A549 (cell line): ENCODE measurements at places on chromosomes 16 and 17. TPM values are rescaled to one million over a fixed set of nuclear protein-coding genes. Genes with fewer than 3 reads are reported as not detected.
A peak's percentile ranks its signal among the peaks of the same experiment; 100 is the strongest.

DNA sequence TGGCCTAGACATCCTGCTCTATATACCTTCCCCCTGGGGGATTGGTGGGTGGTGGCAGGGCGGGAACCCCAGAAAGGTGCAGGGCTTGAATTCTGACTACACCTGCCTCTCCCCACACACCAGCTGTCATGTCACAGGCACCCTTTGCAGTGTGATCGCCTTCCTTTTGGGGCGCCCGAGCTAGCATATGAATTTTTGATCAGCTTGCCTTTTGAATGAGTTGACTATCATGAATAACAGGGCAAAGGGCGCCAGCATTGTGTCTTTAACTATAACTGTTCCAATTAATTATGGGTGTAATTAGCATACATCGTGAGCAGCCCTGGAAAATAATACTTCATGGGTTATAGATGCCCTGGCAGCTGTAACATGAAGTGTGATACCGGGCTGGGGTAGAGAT, 72.7 kb downstream of the CYLD start:
- DNase-seq: no peak

GRCh38 chr16:27747946-27748345, 198.0 kb downstream of the KATNIP start:
- no peak for DNase-seq

GRCh38 chr16:84056933-84057332, 14.3 kb upstream of the SLC38A8 start:
- DNase-seq: no peak

DNA sequence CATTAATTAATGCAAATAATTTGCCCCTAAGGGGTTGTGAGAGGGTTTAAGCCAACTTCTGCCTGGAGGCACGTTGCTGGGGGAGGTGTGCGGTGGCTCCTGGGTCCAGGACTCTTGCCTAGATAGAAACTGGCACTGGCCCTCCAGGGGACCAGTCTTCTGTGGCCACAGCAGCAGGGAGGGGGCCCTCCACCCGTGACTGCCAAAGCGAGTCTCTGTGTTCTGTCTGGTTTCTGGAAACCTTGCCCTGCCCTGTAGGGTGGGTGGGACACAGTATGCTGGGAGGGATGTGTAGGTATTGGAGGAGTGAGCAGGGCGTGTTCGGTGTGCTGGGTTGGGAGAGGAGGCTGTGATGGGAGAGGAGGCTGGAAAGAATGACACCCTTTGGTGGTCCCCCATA, 78.8 kb downstream of the TBC1D16 start:
- no peak for DNase-seq

GRCh38 chr16:57042157-57043111, 49.9 kb upstream of the CPNE2 start:
- DNase-seq: no peak

DNA sequence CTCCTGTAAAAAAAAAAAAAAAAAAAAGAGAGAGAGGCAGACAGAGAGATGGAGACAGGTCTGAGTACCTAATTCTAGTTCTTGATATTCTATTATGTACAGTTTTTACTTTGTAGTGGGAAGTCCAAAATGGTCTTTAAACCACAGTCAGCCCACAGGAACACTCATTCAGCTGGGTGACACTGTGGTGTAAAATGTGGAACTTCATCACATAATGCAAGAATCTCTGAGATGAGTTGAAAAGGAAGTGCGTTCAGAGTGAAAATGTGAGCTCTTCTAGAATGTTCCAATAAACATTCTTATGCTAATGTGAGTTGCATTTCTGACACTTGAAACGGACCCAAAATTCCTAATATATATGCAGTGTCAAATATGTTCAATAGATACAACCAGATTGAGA, 972.1 kb downstream of the CDH11 start:
- no peak for DNase-seq

DNA sequence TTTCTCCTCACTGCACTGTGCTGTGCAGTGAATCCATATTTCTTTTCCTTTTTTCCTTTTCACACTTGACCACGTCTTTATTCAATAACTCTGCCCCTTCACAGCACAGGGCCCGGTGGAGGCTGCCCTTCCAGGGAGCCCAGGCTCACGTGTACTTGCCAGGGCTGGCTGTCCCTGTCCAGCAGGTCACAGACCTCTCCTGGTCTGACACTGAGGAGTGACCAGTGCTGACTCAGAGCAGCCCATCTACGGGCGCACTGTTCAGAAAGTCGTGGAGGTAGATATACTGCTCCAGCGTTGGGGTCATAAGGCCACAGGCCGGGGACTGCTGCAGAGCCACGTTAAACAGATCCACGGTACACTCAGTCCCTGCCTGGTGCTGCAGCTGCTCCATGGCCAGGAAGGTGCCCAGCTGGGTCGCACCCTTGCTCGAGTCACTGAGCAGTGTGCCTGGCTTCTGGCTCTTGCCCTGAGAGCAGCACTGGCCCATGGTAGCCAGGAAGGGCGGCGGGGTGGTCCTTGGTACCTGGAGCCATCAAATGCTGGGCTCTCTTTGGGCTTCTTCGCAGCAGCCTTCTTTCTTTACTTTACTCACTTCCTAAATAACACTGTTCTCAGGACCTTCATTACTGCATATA, 531.7 kb downstream of the CDH13 start:
- no peak for DNase-seq

GRCh38 chr17:73711184-73711583, 66.9 kb upstream of the SDK2 start:
- DNase-seq: no peak

- no peak for DNase-seq
These were observed 21.3 kb downstream of the CHD9NB start for GRCh38 chr16:53031323-53031942.

DNA sequence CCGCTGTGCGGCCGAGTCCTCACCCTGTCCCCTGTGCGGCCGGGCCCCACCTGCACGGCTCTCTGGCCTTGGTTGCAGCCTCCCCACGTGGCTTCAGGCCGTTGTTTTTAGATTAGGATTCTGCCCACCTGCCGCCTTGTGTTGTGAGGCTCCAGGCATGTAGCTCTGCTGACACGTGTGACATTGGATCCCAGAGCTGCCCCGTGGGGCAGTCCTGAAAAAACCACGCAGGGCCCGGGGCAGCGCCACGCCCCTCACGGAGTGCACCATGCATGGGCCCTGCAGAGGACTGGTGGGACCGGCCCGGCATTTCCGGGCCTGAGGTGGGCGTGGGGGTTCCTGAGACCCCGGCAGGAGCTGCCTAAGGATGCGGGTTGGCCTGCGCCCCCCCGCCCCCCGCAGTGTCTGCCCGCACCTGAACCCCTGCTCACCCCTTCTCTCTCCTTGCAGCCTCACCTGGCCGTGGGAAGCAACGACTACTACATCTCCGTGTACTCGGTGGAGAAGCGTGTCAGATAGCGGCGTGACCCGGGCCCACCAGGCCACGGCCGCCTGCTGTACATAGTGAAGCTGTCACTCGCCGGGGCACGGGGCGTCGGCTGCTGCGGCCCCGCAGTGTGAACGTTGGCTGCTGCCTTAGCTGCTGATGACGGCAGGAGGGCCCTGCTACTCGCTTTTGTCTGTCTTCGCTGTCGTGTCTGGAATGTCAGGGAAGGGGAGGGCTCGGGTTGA, 27.7 kb upstream of the CHMP6 start:
- no peak for DNase-seq

DNA sequence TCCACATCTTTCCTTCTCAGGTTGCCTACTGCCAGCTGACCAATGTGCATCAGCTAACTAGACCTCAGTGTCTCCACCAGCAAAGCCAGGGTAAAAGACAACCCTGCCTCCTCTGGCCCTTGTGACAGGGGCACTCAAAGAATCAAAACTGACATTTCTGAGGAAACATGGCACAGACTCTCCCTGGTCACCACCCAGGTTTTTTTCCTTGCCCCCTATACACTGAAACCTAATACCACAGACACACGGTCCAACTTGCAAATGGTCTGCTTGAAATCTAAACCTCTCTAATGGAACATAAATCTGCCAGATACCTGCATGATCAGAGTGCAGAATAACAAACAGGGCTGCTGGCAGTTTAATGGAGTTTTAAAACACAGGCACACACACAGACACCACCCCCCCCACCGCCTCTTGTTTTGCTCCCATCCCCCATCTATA, 19.5 kb upstream of the CORO6 start:
- no peak for DNase-seq

DNA sequence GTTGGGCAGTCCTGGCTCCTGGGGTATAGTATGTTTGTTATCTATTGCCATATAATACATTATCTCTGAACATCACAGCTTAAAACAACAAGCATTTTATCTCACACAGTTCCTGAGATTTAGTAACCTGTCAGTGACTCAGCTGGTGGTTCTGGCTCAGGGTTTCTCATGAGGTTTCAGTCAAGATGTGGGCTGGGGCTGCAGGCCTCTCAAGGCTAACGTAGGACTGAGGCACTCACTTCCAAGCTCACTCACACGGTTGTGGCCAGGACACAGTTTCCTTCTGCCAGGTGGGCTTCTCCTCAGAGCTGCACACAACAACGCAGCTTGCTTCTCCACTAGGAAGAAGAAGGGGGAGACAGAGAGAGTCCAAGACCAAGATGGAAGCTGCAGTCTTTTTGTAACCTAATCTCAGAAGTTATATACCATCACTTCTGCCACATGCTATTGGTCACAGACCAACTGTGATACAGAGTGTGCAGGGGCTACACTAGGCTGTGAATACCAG, 10.3 kb upstream of the MED13 start:
- DNase-seq: no peak

DNA sequence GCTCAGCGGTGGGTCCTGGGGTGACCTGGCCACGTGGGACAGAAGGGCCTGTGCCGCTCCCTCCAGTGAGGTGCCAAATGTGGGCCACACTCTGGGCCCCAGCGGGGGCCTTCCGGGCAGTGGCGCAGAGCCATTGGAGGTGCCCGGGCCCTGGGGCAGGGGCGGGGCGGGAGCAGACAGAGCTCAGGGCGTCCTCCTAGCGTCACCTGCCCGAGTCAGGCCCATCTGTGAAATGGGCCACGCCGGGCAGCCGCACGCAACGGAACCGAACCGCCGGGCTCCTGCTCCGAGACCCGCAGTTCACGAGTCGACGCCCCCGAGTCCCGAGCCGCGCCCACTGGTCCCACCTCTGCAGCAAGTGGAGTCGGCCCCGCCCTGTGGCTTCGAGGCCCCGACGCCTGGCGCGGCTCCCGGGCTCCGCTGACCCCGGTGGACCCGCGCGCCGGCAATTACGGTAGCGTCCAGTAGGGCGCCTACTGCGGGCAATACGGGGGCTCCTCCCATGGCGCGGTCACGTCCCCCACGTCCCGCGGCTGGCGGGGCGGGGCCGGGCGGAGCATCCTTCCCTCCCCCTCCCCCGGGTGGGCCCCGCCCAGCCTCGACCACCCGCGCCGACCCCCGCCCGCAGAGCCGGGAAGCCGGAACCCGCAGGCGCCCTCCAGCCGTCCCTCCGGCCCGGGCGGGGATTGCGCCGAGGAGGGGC, 1.9 kb downstream of the SLC16A3 start:
- DNase-seq: peak; percentile 92

GRCh38 chr17:73591296-73592078, 52.8 kb downstream of the SDK2 start:
- no peak for DNase-seq

GRCh38 chr17:47720754-47721533, 12.1 kb upstream of the TBX21 start:
- no peak for DNase-seq

DNA sequence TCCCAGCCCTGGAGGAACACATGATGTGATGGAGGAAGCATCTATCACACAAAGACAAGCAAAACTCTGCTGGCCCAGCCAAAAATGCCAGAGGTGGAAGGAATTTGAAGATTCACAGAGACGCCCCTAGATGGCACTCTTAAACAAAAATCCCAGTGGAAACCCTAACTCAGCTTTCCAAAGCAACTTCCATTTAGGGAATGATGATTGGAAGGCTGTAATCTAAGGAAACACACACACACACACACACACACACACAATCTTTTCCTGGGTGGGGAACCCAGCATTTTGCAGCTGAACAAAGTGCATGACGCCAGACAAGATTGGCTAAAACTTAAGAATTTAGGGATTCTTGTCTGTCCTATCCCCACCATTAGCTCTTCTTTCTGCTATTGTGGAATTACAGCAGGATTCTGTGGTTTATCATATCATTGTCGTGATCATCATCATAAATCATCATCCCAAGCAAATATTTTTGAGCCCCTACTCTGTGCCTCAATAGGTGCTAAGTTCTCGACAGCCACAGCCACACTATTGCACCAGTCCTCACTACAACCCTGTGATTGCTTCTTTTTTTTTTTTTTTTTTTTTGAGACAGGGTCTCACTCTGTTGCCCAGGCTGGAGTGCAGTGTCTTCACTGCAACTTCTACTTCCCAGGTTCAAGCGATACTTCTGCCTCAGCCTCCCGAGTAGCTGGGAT, 1.6 kb upstream of the LDAF1 start:
- DNase-seq: peak; percentile 69

DNA sequence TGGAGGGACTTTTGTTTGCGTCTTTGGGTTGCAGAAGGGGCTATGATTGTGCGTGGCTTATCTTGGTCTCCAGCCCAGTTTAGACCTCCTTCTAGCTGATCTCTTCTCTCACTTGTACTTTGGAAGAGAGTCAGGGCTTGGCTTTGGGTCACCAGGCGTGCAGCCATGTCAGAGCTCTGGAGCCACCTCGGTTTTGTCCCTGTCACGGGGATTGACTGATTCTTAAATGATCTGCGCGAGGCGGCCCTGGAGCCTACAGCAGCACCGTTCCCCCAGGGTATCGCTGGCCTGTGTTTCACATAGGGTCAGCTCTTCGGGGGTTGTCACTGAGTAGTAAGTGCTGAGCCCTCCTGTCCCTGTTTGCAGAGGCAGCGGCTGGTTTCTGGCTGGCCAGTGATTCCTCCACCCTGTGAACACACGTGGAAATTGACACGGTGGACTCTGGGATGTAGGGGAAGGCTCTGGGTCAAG, 209.8 kb upstream of the CHMP6 start:
- DNase-seq: no peak

GRCh38 chr16:31700530-31701388, 172.8 kb upstream of the ZNF267 start:
- peak; percentile 79 for DNase-seq

DNA sequence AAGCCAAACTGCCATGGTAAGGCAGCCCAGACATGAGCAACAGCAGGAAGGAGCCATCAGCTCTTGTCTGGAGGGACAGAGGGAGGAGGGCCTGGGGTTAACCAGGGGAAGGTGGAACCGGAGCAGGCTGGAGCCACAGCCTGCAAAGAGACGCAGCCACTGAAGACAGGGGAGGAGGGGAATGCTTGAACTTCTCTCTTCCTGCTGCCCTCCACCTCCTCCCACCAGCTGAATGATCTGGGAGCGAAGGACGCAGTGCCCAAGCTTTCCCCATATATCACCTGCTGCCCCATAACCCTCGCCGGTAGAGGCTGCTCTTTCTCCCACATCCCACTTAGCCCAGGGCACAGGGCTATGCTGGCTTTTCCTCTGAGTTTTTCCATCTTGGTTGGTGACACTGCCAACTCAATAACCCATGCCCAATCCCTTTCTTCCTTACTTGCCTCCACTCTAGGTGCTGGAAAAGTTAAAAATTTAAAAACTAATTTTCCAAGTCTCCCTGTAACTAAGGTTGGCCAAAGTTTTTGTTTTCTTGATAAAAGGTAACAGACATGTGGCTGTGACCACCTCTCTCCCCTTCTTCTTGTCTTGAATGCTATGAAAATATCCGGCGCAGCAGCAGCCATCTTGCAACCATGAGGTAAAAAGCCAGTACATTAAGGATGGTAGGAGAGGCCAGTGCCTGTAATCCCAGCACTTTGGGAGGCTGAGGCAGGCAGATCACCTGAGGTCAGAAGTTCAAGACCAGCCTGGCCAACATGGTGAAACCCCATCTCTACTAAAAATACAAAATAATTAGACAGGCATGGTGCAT, 21.8 kb upstream of the CACNG4 start:
- DNase-seq: no peak

Gene GRIN2A
- polyA plus RNA-seq: not detected in 3 replicates

Gene AANAT
- polyA plus RNA-seq: 0.13 TPM in 1 of 3 replicates, not detected in the others

Gene G6PC1
- polyA plus RNA-seq: not detected in 3 replicates

Gene HSBP1
- polyA plus RNA-seq: 185 to 206 TPM (median 190 TPM) in 3 replicates

Gene MYO19
- 91.7 to 103 TPM (median 94.4 TPM) in 3 replicates for polyA plus RNA-seq

Gene ARL2BP
- polyA plus RNA-seq: 64.0 to 68.7 TPM (median 67.0 TPM) in 3 replicates

Gene ABCA10
- polyA plus RNA-seq: 0.16 to 0.22 TPM (median 0.17 TPM) in 3 replicates

Gene TRPV2
- polyA plus RNA-seq: 0.35 to 0.62 TPM (median 0.61 TPM) in 3 replicates
